Activated CD4-positive, alpha-beta T cell treated with anti-CD3 and anti-CD28 coated beads, Interleukin-2, amount 50 U/mL, for 48 hours (primary cell): ENCODE measurements at places on chromosomes 6 and 20.

- DNase-seq = no peak
These were observed 66.9 kb upstream of the SMIM28 start for GRCh38 chr6:138310821-138311220.

GRCh38 chr20:3741836-3742458 lies 9.5 kb downstream of the HSPA12B start:
- no peak for DNase-seq

- DNase-seq = no peak
These were observed 105.6 kb upstream of the PTPN1 start for GRCh38 chr20:50404419-50405234.

GRCh38 chr6:162873537-162873936 lies 145.8 kb downstream of the PACRG start:
- no peak for DNase-seq

DNA sequence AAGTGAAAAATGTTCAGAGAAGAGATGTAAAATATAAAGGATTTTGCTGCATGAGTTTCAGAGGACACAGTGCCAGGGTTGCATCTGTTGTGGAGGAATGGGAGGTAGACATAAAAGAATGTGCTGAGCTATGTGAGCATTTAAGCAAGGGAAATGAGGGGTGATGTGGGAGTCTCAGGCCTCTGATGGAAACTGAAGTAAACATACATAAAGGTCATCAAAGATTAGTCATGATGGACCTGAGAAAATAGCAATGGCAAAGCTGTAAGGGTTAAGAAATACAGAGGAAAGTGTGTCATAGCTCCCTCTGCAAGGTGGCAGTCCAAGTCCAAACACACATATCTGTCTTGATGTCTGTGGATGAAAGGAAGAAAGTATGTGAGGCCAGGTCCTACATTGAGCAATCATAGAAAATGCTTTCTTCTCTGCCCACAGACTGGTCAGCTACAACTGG lies 306.6 kb upstream of the ECI2 start:
- DNase-seq = no peak

DNA sequence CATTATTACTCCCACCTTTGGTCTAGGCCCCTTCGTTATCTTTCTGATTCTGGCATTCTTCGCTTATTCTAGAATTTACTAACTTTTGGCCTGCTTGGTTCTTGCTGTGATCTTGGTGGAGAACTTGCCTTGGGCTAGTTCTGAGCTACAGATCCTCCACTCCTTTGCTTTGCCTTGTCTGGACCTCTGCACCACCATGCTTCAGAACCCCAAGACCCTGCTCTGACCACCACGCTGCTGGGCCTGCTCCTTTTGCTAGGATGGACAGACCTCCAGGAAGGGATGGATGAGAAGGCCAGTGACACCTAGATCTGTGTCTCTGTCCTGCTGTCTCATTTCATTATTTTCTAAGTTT lies 30.4 kb upstream of the CCN2 start:
- DNase-seq = no peak

- DNase-seq = no peak
These were observed 347.3 kb upstream of the CNR1 start for GRCh38 chr6:88513471-88513870.

DNA sequence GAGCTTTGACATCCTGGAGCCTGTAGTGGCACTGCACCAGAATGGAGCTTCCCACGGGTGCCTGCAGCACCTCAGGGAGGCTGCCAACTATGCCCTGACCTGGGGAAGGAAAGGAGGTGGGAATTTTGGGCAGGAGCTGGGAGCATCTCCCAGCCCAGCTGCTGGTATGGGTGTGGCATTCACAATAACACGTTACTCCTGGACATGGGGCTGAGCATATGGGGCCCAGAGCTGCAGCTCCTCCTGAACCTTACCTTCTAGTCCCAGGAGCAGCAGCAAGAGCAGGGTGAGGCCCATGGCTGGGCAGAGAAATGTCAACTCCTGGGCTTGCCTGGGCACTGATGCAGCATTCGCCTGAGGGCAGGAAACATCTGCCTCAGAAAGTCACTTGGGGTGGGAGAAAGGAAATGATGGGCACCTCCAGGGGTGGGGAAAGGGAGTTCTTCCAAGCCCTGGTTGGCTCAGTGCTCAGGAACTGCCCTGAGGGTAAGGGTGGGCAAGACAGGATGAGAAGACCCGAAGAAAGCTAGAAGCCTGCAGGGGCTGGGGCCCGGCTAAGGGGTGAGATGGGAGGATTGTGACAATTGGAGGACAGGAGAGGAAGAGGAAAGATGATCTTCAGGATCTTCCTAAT lies at the start of gene TREML1:
Gene TREML1, minus strand, starts transcription at position 356 of the 634 bp plus-strand sequence. Its CDS starts 59 bp downstream, at position 297.
- no peak for DNase-seq

DNA sequence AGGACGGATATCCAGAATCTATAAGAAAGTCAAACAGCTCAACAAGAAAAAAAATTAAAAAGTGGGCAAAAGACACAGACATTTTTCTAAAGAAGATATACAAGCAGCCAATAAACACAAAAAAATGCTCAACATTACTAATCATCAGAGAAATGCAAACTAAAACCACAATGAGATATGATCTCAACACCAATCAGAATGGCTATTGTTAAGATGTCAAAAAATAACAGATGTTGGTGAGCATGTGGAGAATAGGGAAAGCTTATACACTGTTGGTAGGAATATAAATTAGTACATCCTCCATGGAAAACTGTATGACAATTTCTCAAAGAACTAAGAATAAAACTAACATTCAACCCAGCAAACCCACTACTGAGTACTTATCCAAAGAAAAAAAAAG lies 23.3 kb upstream of the OSTM1 start:
- no peak for DNase-seq

DNA sequence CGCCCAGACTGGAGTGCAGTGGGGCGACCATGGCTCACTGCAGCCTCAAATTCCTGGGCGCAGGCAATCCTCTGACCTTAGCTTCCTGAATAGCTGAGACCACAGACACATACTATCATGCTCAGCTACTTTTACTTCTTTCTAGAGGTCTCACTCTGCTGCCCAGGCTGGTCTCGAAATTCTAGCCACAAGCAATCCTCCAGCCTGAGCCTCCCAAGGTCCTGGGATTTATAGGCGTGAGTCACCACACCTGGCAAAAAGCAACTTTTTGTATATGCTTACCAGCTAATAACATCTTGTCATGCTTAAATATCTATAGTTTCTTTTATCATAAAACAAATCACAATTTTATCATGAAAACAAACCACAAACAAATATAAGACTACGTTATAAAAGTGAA lies 23.0 kb downstream of the RNASET2 start:
- DNase-seq = no peak

DNA sequence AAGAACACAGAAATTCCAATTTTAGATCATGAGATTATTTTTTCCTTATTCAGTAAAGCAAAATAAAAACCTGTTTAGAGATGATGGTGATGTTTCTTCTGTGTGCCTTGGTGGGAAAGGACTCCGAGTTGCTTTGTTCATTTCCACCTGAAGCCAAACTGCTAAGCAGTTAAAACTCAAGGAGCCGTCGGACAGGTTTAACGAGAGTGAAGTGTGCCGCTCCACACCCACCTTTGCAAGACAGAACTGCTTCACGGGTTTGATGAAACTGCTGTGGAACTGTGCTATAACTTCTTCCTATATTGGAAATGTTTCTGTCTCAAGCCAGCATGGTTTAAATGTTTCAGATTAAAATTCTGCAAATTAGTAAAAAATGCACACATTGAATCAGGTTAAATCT lies 9.2 kb upstream of the DSP start:
- DNase-seq = no peak

DNA sequence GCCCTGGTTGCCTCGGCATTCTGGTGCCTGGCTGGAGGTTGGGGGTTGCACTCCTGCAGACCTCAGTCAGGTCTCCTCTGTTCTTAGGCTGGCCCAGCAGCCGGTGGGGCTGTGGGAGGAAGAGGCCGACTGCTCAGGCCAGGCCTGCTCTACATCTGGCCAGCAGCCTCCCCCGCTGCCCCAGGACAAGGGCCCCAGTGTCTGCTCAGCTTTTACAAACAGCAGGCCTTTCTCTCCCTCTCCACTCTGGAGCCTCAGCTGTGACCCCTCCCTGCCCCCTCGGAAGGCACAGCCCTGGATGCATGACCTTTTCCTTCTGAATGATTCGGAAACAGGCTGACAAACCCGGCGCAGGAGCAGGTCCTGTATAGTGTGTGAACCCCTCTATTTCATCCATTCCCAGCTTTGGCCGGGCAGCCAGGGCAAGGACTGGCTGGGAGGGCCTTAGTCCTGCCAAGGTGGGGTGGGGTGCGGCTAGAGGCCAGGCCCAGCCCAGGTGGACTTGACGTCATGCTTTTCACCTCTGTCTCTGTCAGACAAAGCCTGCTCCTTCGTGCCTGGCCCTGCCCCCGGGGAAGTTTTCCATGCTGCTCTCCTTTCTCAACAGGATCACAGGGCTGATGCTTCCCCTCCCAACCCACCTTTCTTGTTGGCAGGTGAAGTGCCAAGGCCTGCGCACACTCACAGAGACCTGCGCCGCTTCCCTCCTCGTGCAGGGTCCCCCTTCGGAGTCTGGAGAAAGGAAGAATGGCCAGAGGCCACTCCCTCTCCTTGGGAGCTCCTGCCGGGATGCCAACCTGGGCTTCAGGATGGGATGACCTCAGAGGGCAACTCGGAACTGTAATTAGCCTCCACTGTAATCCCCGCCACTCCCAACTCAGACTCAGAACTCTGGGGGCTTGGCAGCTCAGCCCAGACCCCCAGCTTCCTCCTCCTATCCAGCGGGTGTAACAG lies 10.1 kb upstream of the ITPR3 start:
- DNase-seq = no peak

DNA sequence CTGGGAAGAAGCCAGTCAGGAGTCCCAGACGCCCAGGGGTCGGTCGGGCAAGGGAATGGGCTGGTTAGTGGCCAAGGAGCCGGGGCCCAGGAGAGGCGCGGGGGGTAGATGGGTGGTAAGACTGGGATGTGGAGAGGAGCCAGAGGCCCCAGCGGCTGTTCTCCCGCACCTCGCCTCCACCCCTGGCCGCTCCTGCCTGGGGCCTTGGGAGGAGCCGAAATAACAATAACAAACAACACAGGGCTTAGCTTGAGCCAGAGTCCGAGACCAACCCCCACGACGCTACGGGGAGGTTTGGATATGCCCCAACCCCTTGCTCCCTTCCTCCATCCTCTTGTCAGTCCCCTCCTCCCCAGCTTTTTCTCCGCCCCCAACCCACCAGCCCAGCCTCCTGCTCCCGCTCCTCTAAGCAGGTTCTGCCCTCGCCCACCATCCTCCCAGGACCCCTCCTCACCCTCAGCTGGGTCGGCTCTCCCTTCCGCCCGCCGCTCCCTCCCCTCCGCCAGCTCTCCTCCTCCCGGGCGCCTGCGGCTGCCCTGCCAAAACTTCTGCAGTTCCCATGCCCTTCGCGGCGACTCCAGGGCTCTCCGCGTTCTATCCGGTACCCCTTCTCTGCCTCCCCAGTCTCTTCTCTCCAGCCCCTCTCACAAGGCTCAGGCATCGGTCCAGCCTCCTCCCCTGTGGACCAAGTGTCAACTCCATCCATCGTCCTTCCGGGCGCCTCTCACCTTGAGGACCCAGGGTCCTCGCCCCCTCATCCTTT lies 1.1 kb downstream of the RNF39 start:
- DNase-seq = no peak

GRCh38 chr6:21845439-21846140 lies 252.0 kb downstream of the SOX4 start:
- no peak for DNase-seq

- no peak for DNase-seq
These were observed 1.3 kb downstream of the ARHGAP18 start for GRCh38 chr6:129708496-129709195.

DNA sequence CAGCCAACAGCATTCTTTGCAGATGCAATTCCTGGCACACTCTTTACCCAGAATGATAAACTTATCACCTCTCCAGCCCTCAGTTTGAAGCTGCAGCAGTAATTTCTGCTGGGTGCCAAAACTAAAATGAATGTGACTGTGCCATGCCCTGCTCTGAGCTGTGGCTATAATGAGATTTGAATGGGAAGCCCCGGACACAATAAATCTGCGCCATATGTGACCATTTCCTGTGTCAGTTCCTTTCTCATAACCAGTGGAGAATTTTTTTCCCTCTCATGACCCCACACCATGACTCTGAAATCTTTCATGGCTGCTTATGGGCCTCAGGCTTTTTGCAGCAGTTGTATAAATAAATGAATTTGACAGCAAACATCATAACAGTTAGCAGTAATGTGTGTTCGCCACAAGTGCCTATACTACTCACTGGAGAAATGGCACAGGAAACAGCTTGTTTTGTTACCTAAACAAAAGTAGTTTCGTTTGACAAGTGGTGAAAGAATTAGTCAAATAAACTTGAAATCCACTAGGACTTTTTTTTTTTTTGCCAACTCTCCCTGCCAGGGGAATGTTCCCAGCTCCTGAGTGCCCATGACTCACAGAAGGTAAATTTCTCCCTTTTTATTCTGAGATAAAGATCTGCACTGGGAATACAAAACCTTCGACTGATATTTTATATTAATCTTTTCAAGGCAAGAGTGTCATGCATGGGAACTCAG lies 408.4 kb downstream of the PKHD1 start:
- DNase-seq = no peak

- no peak for DNase-seq
These were observed 234.2 kb upstream of the CITED2 start for GRCh38 chr6:139608466-139609261.

DNA sequence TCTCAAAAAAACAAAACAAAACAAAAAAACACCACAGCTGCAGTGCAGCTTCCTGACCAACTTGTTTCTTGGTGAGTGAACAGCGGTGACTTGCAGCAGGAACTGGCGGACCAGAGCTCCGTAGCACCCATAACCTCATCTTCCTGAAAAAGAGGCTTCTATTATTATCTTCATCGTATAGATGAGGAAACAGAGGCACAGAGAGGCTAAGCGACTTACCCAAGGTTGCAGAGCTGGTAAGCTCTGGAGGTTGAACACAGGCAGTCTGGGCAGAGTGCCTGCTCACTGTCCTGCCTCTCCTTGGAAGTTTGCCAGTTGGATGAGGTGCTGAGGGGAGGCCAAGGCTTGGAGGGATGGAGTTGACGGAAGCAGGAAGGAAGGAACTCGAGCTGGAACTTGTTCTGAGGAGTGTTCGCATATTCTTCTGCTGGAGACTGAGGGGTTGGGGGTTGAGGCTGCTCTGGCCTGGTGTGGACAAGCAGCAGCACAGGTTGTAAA lies 47.9 kb upstream of the CCDC167 start:
- DNase-seq = no peak

- DNase-seq = no peak
These were observed 171.8 kb upstream of the RNF24 start for GRCh38 chr20:4187147-4187546.

DNA sequence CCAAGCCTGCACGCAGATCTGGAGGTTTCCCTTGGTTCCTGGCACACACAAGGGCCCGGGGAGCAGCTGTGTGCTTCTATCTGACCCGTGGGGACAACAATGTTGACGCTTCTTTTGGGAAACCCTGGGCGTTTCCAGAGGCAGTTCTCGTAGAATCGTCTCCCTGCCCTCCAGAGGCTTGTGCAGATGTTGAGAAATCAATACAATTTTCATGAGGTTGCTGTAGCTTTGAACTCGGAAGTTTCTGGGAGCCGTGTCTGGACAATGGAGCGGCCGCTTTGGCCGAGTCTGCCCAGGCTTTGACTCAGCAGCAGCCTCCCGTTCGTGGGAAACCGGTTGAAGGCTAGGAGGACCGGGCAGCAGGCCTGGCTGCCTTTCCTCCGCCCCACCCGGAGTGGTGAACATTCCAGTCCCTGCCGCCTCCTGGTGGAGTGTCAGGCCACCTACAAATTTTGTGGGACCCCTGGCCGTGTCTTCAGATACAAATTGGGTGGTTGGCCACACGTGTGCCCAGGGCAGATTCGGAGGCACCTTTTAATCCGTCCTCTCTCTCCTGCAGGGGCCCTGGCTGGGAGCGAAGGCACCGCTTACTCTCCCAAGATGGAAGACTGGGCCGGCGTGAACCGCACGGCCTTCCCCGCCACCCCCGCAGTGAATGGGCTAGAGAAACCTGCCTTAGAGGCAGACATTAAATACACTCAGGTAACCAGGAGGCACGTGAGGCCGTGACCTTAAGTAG lies 2.7 kb downstream of the PAX1 start:
- no peak for DNase-seq
